ENCODE measurements at places on chromosomes 2 and 18.
A peak's percentile ranks its signal among the peaks of the same experiment; 100 is the strongest.

DNA sequence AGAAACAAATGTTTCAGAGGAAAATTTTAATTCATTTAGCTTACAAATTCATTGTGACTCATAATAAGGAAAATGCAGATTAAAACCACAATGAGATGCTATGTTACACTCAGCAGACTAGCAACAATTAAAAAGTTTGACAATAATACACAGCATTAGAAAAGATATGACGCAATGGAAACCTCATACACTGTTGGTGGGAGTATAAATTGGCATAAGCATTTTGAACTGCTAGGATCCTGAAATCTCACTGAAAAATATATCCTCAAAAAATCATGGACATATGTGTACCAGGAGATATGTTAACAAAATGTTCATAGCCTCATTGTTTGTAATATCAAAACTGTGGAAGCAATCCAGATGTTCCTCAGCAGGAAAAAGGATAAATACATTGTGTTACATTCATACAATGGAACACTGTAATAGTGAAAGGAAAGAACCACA lies 13.7 kb downstream of the CALCRL start:
- DNase-seq = no peak

DNA sequence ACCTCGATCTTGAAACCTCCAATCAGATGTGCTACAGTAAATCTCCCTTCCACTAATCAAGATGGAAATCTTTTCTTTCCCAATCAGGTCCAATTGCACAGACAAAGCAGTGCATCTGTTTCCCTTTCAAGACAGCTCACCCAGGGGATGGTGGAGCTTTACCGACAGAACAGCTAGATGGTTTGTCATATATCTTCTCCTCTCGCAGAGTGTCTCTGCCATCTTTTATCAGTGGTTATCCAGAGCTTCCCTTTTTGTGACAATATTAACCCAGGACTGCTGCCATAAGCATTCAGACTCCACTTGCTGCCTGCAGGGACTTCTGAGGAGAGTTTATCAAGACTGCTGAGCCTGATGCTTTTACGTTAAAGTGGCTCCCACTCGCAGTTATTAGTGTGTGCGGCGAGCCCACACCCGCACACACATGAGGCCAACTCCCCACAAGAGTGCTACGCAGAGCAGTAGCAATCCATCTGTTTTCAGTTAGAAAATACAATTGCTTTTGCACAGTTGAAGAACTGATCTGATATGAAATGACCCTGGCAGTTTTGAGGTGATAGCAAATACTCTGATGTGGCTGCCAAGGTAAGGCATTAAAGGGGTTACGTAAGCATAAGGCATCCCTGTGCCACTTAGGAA lies 398.9 kb downstream of the NCKAP5 start:
- DNase-seq = no peak

DNA sequence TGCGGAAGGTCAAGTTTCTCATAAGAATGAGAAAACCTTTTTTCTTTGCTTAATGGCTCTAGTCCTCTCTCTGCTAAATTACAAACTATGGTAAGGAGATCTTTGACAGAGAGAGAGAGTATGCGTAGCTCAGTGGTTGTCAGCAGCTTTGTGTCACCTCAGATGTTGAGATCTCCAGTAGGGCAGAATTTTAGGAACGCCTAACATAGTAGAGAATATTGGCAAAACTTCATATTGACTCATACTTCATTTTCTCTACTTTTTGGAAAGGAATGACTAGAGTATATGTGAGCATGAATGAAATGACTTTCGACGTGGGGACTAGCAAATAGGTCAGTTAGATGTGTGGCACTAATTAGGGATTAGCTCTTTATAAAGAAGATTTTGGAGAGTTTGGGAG lies 64.0 kb downstream of the WDR7 start:
- no peak for DNase-seq

GRCh38 chr2:206193671-206194357 lies 34.1 kb downstream of the EEF1B2 start:
- no peak for DNase-seq

DNA sequence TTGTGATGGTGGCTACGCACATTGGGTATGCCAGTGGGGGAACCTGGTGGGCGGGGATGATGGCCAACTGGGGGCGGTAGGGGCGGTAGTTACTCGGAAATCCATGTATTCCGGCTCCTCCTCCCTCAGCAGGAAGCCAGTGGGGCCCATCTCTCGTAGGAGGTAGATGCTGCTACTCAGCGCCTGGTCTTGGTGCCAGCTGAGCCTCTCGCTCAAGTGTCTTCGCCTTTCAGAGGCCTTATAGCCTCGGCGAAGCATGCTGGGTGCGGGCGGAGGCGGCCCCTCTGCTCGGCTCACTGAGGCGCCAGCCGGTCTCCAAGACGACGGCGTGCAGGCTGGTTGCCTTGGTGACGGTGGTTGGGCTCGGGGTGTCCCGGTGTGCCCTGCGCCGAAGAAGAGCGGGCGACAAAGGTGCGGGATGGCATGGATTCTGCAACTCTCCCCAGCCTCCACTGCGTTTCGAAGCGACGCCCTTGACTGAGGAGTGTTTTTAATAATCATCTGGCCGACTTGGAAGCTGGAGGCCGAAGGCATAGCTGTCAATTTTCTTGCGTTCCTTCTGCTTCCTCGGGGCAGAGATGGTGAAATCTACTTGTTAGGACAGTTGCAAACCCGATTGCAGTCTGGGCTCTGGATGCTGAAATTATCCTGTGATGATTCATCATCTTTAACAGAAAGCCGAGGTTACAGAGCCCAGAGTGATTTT lies at the start of gene ZSWIM2:
Gene ZSWIM2, minus strand, starts transcription at position 298 of the 706 bp plus-strand sequence. Its CDS starts 40 bp downstream, at position 258.
- DNase-seq = no peak

DNA sequence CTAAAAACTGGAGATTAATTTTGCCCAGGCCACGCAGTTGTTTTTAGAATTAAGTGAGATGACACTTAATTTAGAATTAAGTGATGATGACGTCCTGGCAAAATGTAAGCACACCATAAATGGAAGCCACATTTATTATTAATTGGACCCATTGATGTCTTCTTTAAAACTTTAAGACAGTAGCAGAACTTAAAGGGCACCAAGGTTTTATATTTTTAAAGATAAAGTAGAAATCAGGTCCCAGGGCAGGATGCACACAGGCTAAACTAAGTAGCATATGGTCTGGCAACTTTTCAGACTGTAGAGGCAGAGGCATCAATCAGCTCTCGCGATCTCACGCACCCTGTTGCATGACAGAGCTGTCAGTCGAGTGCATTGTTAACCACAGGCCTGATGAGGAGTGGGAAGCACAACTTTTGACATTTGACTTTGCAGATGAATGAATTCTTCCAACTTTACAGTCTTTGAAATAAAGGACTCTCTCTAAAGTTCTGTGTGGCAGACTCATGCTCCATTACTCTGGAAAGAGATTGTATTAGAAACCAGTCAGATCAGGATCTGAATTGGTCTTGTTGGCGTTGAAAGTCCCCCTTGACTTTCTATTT lies 232.4 kb downstream of the CD226 start:
- DNase-seq = no peak

DNA sequence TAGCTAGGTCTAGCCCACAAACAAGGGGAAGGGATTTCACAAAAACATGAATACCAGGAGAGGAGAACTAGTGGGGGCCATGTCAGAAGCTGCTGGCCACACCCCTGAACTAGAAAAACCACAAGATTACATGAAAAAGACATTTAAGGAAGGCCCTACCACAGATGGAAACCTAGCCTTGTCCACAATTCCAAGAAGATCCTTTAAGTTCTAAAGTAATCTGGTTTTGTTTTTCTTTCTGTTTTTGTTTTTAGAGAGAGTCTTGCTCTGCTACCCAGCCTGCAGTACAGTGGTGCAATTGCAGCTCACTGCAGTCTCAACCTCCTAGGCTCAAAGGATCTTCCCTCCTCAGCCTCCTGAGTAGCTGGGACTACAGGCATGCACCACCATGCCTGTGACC lies 34.2 kb upstream of the CAB39 start:
- DNase-seq = no peak

GRCh38 chr2:145283131-145283530 lies 763.2 kb upstream of the ZEB2 start:
- DNase-seq = no peak

DNA sequence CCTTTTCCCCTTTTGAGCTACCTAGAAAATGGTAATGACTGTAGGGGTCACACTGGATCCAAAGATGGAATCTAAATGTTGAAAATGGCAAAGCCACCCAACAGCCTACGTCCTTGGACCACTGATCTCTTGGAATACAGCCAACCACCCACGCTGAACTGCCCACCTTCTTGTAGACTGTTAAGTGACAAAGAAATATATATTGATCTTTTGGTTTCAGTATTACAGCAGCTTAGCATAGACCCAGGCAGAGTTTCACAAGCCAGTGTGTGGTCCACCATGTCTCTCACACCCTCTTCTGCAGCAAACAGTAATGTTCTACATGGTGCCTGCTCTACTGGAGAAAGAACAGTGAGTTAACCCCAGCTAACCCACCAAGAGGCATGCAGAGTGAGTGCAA lies 20.2 kb downstream of the CACNB4 start:
- DNase-seq = no peak

GRCh38 chr2:138718405-138718804 lies 61.8 kb downstream of the NXPH2 start:
- no peak for DNase-seq

GRCh38 chr18:21277578-21277977 lies 35.5 kb downstream of the GREB1L start:
- DNase-seq = no peak

DNA sequence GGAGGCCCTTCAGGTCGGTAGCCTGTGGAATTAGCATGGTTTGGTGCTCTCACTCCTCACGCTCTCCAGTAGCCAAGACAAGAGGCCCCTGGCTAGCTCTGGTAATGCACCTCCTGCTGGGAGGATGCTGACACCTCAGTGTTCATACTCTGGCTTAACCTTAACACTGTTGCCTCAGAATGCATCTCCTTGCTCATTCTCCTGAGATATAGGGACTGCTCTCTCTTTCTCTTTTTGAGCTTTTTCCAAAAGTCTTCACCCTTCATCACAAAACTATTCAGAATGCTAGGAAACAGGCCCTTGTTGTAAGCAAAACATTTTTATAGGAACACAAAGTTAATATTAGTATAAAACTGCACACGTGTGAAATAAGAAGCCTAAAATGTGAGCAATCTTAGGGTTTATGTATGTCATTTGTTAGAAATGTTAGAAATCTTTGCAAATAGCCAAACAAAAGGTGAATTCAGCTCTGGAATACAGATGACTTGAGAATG lies 17.3 kb upstream of the IMPA2 start:
- DNase-seq = no peak

- no peak for DNase-seq
Measured at GRCh38 chr2:25597881-25598280, 75.5 kb downstream of the DTNB start.

DNA sequence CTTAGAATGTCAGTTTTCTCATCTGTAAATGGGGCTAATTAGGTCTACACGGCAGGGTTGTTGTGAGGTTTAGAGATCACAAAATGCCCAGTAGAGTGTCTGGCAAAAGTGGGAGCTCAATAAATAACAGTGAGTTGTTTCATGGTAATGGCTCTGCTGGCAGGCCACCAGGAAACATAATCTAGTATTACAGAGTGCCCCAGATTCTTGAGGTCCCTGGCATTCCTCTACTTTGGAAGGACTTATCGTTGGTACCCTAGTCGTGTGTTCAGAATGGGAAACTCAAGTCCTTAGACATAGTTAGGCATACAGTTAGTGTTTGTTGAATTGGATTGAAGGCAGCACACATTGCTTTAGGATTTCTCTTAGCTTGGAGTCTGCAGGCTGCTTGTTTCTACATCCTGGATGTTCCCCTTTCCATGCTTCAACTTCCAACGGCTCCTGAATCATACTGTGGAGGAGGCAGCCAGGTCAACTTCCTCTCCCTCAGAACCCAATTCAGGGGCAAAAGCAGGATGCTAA lies 161.5 kb upstream of the FOSL2 start:
- no peak for DNase-seq

DNA sequence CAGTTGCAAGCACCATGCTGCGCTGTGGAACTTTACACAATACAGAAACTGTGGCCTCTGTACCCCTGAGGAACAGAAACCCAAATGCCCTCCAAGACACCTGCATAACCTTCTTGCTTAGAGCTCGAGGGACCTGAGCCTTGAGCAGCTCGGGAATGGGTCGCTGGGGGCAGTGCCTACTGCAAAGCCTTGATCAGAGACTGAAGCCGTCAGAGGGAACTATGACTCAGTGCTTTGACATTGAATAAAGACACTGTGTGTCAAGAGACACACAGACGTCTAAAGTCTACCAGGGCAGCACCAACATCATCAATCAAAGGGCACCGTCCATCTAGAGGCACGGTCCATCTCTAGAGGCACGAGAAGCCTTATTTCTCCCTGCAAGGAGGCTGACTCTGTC lies 30.6 kb downstream of the GPR45 start:
- no peak for DNase-seq

GRCh38 chr2:12270876-12271588 lies 445.7 kb upstream of the TRIB2 start:
- no peak for DNase-seq

- no peak for DNase-seq
Measured at GRCh38 chr18:3153107-3153704, 66.6 kb downstream of the MYOM1 start.

DNA sequence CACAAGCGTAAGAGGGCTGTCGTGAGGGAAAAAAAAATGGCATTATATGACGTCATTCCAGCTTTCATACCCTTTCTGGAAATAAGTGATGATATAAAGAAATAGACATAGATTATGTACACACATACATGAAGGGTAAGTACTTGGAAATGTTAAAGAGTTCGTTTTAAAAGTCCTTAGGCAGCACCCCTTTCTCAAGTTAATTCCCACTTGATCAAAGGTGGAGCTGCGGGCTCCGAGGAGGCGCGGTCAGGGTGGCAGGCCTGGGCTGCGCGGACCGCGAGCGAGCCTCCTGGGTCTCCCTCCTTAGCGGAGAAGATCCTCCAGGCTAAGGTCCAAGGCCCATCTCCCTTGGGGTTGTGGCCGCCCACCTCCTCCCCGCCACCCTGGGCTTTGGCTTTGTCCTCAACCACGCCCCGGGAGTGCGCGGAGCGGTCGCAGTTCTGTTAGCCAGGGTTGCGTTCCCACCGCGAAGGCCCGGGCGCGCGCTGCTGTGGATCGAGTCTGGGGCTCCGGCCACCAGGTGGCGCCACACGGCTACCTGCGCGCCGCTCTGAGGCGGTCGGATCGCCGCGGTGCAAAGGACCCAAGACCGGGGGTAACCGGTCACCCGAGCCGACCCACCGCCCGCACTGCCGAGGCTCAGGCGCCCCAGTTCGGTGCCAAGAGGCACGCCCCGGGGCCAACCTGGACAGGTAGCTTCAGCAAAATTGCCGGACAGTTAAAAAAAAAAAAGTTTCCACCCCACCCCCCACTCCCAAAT lies 66.8 kb downstream of the HNRNPLL start:
- DNase-seq = peak; percentile 57

GRCh38 chr2:164920430-164920829 lies 34.9 kb downstream of the SLC38A11 start:
- DNase-seq = no peak

DNA sequence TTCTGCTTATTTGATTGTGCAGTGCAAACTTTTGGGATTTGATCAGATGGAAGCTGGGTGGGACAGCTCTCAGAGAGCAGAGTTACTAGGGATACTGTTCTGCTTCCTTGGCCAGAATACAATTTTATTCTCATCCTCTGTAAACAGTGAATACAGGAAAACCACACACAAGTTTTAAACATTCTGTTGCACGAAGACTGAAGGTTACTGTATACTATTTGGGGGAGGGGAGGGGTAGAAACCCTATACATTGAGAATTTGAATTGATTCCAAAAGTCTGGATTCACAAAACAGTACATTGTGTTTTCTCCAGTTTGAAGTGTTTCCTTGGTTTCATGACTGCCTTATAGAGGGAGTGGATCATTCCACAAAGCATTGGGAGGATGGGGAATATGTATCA lies 149.9 kb downstream of the SETBP1 start:
- no peak for DNase-seq
